RPMI7951 (cell line): ENCODE measurements at places on chromosomes 7 and 10. TPM values are rescaled to one million over a fixed set of nuclear protein-coding genes. Genes with fewer than 3 reads are reported as not detected.

- DNase-seq = peak; percentile 93
These were observed 120.4 kb downstream of the CUBN start for GRCh38 chr10:17009212-17009700.

DNA sequence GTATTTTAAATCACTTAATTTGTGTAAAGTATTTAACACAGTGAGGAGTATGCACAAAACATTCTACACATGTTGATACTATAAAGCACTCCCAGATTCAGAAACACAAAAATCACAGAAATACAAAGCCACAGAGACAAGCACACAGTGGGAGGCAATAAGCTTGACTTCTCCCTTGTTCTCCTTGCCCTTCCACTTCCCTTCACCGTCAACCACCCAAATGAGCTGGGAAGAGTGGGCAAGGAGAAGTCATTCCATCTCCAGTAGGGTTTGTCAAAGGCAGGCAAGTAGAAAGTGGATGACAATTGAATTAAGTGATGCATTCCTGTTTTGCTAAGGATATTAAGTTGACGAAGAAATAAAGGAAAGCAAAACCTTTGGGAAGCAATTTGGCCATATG, 4.2 kb upstream of the TMEM139 start:
- DNase-seq = no peak

DNA sequence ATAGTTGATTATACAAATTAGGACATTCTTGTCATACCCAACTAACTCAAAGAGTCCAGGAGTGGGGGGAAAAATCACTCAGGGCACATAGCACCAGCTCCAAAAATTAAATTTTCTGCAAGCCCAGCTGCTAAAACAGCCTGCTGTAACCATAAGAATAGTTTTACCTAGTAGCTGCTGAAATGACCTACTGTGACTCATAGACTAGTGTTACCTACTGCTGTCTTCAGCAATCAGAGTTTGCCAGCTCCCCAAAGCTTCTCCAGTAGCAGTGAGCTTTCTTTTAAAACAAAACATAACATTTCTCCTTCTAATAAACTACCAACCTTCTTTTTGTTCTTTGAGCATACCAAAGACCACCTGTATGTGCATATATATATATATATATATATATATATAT, 4.2 kb upstream of the ARHGAP12 start:
- no peak for DNase-seq

- DNase-seq = no peak
These were observed 82.7 kb upstream of the KLF6 start for GRCh38 chr10:3867454-3868270.

The SPDYE2 gene
- not detected in 2 replicates for total RNA-seq
